Neuronal stem cell (in vitro differentiated cells): ENCODE measurements at places on chromosomes 13 and 19.

DNA sequence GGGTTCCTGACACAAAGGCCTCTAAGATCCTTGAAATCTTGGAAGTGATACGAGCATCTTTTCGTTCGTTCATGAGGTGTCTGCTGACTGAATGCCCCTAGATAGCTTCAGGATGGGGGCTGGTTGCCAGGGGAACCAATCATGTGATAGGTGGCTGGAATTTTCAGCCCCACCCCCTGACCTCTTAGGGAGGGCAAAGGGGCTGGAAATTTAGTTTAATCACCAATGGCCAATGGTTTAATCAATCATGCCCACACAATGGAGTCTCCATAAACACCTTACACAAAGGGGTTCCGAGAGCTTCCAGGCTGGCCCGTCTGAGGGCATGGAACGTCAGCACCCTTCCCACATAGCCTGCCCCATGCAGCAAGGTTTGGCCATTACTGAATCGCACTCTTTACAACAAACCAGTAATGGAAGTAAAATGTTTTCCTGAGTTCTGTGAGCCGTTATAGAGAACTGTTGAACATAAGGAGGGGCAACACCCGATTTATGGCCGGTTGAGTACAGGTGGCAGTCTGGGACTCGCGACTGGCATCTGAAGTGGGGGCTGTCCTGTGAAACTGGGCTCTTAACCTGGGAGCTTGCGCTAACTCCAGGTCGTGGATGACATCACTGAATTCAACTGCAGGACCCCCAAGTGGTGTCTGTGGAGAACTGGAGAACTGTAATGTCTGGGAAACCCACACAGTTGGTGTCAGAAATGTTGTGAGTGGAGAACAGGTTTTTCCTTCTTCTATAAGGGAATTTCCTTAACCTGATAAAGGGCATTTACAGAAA, 25.6 kb downstream of the MLLT1 start:
- no peak for DNase-seq

GRCh38 chr13:37944869-37945442, 75.4 kb upstream of the TRPC4 start:
- no peak for DNase-seq

DNA sequence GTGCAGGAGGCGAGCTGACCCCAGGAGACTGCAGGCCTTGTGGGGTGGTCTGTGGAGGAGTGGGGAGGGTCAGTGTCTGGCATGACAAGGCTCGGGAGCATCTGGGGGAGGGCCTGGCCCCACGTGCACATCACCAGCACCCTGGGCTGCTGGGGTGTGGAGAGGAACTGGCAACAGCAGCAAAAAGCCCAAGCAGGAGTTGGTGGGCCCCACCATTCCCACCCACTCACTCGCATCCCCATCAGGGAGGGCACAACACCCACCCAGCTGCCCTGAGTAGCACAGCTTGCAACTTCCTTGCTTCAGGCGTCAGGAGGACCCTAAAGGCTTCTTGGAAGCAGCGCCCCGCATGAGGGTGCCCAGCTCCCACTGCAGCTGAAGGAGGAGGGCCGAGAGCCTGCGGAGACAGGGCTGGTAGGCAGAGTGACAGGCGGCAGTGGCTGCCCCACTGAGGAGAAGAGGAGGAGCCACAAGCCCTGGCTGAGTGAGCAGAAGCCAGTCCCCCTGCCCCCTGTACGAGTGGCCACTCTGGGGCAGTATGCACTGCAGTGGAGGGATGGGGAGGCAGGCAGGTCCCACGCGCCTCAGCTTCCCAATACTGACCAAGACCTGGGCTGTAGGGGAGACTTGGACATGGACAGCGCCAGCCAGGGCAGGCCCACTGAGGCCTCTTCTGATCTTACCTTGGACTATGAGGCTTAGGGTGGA, 26.5 kb downstream of the ELL start:
- DNase-seq, result no peak

- no peak for DNase-seq
Observed at GRCh38 chr13:41905600-41906254, 55.2 kb downstream of the VWA8 start.

DNA sequence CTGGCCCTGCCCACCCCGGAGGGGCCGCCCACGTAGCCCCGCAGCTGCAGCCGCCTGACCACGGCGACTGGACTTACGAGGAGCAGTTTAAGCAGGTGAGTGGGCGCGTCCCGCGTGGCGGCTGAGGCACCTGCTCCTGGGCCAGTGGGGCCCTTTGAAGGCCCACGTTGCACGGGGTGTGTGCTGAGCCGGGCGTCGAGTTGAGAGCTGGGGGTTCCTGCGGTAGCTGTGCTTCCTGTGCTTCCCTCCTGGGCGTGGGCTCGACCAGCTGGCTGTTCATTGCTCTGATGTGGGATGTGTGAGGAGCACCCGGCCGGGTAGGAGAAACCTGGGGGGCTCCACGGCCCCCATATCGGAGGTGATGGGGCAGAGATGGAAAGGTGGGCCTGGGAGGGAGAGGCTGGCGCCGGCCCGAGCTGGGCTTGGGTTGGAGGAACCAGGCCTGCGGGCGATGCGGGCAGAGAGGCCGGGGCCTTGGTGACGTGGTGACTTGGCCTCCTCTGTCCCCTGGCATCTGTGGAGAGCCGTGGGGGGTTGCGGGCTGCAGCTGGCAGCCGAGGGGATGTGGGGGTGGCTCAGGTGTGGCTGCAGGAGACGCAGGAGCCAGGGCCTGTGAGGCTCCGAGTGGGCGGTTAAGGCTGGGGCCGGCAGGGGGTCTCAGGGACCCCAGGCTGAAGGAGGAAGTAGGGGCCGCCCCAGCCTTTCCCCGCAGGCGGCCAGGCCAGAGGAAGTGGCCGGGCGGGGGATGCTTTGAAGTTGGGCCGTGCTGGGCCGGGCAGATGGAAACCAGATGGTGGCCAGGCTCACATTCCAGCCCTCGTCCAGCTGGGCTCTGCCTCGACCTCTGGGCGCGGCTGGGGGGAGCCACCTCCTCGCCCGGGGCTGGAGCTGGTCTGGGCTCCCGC, 7.1 kb downstream of the ARID3A start:
- DNase-seq, result no peak

DNA sequence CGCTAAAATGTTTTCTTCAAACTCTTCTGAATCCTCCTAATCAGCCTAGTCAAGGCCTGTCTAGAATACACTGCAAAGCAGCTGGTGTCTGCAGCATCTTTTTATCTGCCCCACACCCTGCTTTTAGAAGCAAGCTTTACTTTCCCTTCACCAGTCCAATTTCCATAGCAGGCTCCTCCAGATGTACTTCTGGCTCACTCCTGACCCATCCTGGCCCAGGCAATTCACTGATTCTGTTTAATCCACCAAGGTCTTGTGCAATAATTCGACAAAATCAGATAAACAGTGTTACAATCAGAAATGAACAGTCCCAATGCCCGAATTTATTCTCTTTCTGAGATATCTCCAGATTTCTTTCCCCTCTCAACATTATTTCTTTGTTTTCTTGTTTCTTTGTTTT, 415.2 kb upstream of the SGCG start:
- DNase-seq, result no peak

DNA sequence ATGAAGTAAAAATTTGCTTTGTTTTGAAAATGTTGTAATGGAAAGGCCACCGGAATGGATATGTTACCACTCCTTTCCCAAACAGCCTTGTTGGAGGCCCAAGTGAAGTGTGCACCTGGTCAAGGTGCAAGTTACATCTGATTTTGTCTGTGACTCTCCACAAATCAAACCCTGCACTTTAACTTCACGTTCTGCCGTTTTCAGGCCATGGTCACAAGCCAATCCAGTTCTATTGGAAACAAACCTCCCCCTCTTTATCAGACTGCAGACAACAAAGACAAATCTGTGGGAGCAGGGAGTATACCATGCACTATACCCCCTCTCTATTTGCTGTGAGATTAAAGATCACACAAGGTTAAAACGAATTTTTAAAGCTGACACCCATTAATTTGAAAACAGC, 155.6 kb upstream of the RFC3 start:
- DNase-seq, result no peak

DNA sequence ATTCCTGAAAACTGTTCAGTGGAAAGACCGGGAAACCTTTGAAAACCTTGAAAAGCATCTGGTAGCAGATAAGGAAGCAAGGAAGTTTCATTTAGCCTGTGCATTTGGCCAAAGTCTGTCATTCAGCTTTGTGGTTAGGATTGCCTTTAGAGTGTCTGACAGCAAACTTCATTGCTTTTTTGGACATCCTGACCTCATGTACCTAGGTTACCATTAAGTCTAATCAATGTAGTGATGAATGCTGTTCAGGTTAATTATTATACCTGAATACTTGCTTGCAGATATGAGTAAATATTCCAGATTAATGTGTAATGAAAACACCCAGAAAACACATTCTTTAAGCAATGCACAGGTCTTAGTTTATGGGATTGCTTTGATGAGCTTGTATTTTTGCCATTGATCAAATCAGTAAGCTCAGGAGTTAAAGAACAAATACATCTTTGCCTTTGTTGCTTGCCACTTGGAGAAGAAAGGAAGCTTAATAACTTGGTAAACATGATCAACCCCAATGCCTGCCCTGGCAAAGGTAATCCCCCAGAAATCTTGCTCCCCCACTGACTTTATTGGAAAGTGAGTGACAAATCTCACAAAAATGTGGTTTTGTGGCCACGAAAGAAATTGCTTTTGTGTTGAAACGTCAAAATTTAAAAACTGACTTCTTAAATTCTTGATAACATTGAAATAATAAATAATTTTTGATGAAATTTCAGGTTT, 87.4 kb downstream of the SLC15A1 start:
- DNase-seq, result no peak

GRCh38 chr19:4533835-4534424, 1.1 kb downstream of the PLIN5 start:
- no peak for DNase-seq

- peak; percentile 30 for DNase-seq
Observed at GRCh38 chr13:43266936-43267615, 243.7 kb downstream of the DNAJC15 start.

DNA sequence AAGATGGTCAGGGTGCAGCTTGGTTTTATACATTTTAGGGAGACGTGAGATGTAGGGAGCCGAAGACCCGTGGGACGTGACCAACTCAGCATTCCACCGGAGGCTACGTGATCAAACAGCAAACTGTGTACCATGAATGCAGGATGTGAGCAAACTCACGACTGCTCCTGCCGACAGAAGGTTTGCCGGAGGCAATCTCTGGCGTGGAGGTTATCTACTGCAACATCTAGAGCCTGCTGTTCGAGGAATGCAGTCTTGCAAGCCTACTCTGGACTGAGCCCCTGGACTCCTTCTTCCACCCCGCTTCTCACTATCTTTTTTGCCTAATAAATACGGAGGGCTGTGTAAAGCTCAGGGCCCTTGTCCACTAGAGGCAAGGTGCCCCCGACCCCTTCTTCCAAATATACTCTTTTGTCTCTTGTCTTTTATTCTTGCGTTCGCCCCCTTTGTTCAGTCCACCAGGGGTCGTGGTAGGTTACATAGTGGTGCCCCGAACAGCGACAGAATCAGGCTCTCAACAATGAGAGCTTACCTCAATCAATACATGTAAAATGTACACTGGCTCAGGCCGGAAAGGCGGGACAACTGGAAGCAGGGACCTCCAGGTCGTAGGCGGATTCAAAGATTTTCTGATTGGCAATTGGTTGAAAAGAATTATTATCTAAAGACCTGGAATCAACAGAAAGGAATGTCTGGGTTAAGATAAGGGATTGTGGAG, 8.9 kb upstream of the OR1I1 start:
- no peak for DNase-seq

DNA sequence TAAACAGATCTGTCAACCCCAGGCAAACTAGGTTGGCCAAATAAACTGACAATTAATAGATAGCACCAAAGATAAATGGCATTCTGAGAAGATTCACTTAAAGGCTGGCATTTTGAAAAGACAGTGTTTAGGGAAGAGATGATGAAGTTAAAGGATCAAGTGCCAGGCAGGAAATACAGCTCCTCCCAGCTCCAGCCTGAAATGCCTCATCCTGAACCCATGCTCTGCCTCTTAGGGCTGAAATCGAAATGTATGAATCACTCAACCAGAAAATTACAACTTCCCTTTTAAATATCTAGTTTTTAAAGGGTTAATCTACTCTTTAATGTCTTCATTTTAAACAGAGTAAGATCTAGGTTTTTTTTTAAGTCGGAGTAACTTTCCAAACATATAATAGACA, 171.2 kb upstream of the UBL3 start:
- no peak for DNase-seq

- no peak for DNase-seq
Observed at GRCh38 chr13:113059891-113060290, 45.7 kb upstream of the F7 start.

DNA sequence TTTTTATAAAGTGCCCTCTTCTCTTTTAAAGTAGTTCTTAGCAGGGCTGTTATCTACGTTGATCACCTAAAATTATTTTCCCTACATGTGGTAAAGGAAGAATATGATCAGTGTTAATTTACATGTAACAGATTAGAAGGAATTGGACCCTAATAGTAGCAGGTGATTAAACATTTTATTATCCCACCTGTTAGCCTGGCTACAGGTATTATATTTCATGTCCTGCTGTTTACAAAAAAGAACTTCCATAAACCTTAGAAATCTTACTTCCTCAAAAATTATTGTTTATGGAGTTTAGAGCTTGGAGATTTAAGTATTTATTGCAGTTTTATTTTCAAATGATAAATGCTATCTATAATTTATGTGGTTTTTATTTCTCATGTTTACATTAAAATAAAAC, 1226.7 kb downstream of the UQCRFS1 start:
- no peak for DNase-seq

DNA sequence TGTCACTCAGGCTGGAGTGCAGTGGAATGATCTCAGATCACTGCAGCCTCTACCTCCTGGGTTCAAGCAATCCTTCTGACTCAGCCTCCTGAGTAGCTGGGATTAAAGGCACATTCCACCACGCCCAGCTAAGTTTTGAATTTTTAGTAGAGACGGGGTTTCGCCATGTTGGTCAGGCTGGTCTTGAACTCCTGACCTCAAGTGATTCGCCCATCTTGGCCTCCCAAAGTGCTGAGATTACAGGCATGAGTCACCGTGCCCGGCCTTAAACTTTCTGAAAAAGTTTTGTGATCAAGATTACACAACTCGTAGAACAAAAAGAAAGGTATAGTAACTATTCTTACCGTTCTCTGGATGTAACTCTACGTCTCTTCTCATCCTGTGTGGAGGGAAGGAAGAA, 21.2 kb downstream of the DNMT1 start:
- no peak for DNase-seq

- no peak for DNase-seq
Observed at GRCh38 chr13:102930566-102930965, 84.7 kb downstream of the ERCC5 start.

GRCh38 chr13:21318891-21319532, 140.1 kb downstream of the ZDHHC20 start:
- no peak for DNase-seq

DNA sequence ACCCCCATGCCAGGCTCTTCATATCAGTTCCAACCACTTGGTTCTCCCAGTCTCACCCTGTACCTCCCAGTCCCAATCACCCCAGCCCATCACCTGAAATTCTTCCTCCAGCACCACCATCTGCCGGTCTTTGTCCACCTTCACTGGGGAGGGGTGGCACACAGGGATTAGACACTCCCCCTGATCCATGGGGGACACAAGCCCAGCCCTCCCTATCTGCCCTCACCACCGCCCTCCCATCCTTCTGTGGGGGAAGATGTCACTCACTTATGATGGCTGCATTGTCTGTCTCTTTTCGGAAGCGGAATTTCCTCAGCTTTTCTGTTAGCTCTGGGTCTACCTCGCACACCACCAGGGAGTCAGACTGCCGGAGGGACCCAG, 685 bp downstream of the GMFG start:
- no peak for DNase-seq

GRCh38 chr13:95677564-95678266, 776 bp downstream of the DNAJC3 start:
- peak; percentile 38 for DNase-seq
